ENCODE measurements at places on chromosomes 5 and 9. TPM values are rescaled to one million over a fixed set of nuclear protein-coding genes. Genes with fewer than 3 reads are reported as not detected.

NEURL1B gene
- polyA plus RNA-seq = 12.6 TPM

GRCh38 chr5:65668696-65669095, 43.9 kb downstream of the SHLD3 start:
- DNase-seq = no peak
- no peaks in the 10 kb centered on the region for H3K27me3 ChIP-seq
- H3K27ac ChIP-seq = no peak overlapping the region
- H3K4me1 ChIP-seq = no peaks in the 10 kb centered on the region
- no peak overlapping the region for H3K4me3 ChIP-seq

GRCh38 chr5:132759114-132760048, 12.2 kb downstream of the CCNI2 start:
- peaks cover 5% of the 10 kb centered on the region for H3K36me3 ChIP-seq
- H3K4me1 ChIP-seq = no peaks in the 10 kb centered on the region

PITX1 gene
- polyA plus RNA-seq = 7.2 TPM

DNA sequence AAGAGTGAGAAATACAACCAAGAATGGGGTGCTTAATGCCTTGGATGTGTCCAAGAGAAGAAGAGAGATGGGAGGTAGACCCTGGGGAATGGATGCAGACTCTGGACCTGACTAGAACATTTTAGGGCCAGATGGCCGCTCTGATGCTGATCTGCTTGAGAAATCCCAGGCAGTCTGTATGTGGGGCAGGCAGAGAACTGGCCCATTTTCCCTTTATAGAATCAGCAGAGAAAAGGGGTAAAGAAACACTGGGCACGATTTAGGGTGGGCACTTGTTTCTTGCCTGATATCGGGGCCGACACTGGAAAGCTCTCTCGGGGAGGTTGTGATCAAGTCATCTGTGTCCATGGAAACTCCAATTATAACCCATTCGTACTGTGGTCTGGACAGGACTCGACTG, 118.5 kb upstream of the FSTL4 start:
- no peaks in the 10 kb centered on the region for H3K36me3 ChIP-seq
- H3K27ac ChIP-seq = no peak overlapping the region
- no peaks in the 10 kb centered on the region for H3K4me1 ChIP-seq
- no peak for DNase-seq

DNA sequence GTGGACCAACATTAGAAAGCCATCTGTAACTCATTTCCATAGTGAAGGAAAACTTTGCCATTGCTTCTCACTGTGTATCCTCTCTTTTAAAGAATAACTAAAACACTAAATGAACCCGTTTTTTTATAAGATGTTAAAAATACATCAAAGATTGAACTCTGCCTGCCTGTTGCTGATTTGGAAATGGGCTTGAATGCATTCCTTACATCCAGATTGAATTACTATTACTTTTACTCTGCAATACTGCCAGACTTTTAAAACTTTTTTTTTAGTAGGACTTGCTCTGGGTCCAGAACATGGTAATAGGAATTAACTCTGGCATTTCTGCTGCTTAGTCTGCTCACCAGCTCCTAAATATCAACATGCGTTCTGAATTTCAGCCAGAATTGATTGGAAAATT, 176.8 kb upstream of the PAPPA start:
- no peak overlapping the region for H3K4me3 ChIP-seq
- H3K27me3 ChIP-seq = no peaks in the 10 kb centered on the region
- no peak for DNase-seq
- no peaks in the 10 kb centered on the region for H3K4me1 ChIP-seq
- no peaks in the 10 kb centered on the region for H3K36me3 ChIP-seq

DNA sequence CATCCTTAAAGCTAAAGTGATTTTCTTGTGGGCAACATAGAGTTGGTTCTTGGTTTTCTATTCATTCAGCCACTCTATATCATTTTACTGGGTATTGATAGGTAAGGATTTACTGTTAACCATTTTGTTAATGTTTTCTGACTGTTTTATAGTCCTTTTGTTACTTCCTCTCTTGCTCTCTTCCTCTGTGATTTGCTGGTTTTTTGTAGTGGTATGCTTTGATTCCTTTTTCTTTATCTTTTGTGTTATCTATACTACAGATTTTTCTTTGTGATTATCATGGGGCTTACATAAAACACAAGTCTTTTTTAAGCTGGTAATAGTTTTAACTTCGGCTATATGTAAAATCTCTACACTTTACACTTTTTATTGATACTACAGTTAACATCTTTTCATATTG, 43.3 kb downstream of the CREBRF start:
- DNase-seq = no peak
- no peaks in the 10 kb centered on the region for H3K27me3 ChIP-seq
- no peaks in the 10 kb centered on the region for H3K36me3 ChIP-seq

LCN1 gene
- 0.10 TPM for polyA plus RNA-seq

GRCh38 chr9:91143642-91144041, 218.1 kb downstream of the AUH start:
- DNase-seq = no peak
- H3K4me3 ChIP-seq = no peak overlapping the region
- H3K4me1 ChIP-seq = peaks cover 25% of the 10 kb centered on the region
- no peaks in the 10 kb centered on the region for H3K27me3 ChIP-seq
- H3K36me3 ChIP-seq = no peaks in the 10 kb centered on the region

- DNase-seq = no peak
- no peak overlapping the region for H3K27ac ChIP-seq
- H3K4me3 ChIP-seq = no peak overlapping the region
Measured at GRCh38 chr9:79240774-79241173, 331.0 kb upstream of the TLE4 start.

Data from sigmoid colon (tissue), 7 donors.